Stimulated activated CD8-positive, alpha-beta memory T cell treated with anti-CD3 and anti-CD28 coated beads, Interleukin-2, amount 100 ng/mL, for 48 hours (primary cell): ENCODE measurements at places on chromosomes 2 and 18.

DNA sequence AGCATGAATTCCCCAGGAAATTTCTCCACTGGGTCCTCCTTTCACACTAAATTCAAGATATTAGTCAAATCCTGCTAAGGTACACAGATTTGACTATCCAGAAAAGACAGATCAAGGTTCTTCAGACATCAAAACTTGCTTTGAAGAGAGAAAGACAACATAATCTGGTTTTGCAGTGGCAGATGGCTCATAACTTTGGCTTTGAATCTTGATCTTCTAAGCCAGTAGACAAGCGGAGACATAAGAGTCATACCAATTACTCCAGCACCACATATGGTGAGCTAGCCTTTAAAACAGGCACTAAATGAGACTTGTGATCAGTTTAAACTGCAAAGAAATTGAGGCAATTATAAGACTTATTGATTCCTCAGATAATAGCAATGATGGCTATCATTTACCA lies 29.3 kb downstream of the PDE11A start:
- DNase-seq: no peak

GRCh38 chr2:134218930-134219658 lies 34.8 kb upstream of the MGAT5 start:
- no peak for DNase-seq

- no peak for DNase-seq
Observed at GRCh38 chr2:113698892-113699447, 57.5 kb downstream of the SLC35F5 start.

- DNase-seq: no peak
Observed at GRCh38 chr2:47592381-47592780, 189.4 kb downstream of the MSH2 start.

DNA sequence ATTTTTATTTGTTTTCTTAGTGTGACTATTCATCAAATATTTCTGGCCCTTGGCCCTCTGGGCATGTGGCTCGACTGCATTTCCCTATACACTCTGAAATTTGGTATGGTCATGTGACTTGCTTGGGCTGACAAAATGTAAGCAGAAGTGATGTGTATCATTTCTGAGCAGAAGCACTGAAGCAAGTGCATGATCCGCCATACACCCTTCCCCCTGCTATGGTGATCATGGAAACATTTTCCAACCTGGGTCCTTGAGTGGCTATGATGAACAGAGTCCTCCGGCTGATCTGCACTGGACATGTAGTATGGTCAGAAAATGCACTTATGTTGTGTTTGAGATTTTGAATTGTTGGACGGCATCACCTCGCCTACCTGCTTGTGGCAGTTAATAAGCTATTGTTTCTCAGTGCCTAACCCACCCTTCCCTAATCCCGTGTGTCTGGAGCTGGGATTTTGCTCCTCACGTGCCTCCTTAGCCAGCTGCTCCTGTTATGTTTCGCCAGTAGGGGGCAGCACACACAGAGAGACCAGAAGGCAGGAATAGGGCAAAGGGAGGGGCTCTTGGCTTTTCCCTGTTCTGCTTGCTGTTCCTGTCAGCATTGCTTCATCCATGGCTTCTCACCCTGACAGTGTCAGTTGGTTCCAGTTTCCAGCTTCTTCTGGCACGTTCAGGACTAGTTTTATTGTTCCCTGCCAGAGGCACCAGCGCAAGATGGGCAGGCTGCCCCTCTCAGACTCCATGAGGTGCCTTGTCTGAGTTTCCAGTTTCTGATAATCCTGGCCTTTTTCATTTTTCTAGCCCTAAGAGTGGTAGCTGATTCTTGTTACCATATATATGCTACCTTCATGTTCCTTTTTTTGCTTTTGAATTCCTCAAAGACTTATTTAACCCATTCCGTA lies 207.4 kb downstream of the ARL6IP6 start:
- peak; percentile 37 for DNase-seq

DNA sequence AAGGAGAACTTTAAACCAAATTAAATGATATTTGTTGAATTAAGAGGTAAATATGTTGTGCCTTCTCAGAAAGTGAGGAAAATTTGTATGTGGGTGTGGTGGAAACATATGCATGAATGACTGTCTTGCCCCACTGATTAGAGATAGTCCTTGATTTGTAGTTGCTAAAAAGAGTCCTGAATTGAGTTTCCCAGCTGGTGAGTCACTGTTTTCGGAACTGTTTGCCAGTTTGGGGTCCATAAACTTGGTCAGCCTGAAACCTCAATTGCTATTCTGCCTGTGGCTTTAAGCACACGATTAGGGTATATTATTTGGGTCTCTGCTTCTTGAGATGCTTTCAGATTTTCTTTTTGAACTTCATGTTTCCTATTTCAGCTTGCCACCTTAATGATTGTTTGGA lies 53.3 kb downstream of the PIKFYVE start:
- no peak for DNase-seq

DNA sequence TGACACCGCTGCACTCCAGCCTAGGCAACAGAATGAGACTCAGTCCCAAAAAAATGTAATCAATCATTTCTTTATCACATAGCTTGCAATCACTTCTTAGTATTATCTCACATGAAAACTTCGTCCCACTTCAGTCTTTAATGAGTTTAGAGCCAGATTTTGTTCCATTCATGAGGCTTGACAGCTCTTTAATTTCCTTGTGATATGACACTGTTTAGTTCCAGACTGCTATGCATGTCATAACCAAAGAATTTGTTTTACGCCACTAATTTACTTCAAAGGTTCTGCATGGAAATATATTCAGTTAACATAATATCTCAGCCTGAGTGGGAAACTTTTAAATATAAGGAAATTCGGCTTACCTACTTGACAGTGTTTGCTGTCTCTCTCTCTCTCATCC lies 113.1 kb downstream of the ZNF532 start:
- no peak for DNase-seq

DNA sequence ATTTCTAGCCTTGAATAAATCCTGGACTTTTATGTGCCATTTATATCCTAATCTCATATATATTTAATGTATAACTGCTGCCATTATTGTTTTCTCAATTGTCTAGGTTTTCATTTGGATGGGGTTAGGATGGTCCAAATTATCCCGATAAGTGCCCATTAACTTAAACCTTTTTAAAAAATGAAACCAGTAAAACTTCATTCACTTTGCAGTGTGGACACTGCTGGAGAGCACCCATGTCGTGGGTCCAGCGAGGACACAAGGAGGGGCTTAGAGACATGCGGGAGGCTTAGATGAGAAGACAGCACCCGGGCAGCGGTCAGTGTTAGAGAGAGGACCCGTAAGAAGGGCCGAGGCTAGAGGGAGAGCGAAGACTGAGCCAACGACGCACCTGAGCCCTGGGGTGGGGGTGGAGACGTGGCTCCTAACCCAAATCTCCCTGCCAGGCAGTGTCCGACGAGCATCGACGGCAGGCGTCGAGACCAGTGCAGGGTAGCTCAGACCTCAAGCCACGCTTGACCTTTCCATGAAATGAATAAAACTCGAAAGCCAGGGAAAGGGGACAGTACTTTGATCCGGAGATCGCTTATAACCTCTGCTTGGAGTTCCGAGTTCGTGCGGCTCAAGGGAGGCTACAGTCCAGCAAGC lies 9.0 kb upstream of the EN1 start:
- DNase-seq: no peak

GRCh38 chr2:20439503-20439902 lies 7.4 kb upstream of the RHOB start:
- no peak for DNase-seq

- no peak for DNase-seq
Observed at GRCh38 chr2:10839813-10840212, 27.2 kb upstream of the PDIA6 start.

GRCh38 chr2:132779206-132779721 lies 109.3 kb upstream of the LYPD1 start:
- no peak for DNase-seq

GRCh38 chr2:228600265-228600664 lies 418.8 kb upstream of the SPHKAP start:
- no peak for DNase-seq

GRCh38 chr2:148667113-148667836 lies 22.7 kb downstream of the EPC2 start:
- DNase-seq: no peak

DNA sequence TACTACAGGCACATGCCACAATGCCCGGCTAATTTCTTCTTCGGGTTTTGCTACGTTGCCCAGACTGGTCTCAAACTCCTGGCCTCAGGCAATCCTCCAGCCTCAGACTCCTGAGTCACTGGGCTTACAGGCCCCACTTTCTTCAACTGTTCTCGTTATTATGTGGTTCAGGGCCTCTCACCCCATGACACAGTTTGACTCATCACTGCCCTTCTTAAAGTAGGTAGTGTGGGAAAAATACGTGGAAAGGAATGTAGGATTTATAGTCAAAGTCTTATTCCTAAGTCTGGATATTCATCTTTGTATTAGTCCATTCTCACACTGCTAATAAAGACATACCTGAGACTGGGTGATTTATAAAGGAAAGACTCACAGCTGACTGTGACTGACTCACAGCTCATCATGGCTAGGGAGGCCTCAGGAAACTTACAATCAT lies 19.4 kb downstream of the CENPA start:
- no peak for DNase-seq

GRCh38 chr2:98710734-98711133 lies 20.2 kb downstream of the MGAT4A start:
- DNase-seq: no peak

DNA sequence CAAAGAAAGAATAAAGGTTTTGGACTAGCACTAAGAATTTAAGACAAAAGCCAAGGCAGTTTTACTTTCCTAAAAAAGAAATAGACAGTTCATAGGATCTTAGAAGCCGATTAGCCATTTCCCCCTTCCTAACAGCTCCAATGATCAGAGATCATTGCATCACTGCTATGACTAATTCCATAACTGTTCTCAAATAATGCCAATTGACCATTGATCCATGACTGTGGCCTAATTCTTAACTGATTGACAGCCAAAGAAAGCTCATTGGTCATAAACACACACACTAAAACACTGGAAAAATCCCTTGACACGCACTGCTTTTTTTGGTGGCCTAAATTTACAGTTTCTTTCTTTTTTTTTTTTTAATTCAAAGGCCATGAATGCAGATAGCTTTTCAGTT lies 345.0 kb upstream of the ACVR2A start:
- no peak for DNase-seq

DNA sequence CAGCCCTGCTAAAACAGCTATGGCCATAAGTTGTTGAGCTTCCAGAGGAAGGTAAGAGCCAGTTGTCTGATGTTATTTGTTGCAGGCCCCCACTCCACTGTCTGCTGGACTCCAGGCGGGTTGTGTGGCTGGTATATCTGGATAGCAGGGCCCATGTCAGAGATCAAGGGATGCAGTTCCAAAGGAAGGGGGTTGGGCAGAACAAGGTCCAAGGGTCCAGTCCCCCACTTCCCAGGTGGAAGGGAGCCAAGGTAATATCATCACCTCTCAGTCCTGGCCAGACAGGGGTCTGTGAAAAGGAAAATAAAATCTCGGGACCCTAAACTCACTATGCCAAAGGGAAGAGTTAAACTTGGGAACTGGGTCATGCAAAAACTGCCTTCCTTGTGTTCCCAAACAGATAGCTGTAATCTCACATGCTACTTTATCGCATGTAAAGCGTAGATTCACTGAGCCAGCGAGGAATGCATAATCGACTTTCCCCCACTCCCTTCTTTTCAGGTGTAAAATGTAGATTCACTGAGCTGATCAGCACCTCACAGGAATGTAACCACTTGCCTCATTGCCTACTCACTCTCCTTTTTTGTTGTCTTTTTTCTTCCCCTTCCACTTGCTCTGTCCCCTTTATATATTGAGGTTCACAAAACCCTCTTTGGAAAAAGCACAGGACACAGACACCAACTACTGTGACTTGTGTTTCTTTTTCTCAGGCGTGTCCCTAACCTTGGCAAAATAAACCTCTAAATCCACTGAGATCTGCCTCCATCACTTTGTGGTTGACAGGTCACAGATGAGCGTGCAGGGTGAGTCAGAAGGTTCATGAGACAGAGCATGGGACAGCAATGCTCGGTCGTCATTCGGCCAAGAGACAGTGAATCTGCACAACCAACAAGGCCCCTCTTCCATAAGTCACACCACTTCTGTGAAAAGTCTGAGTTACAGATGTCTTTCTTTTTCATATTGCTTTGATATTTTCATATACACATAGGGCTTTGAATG lies 255.3 kb upstream of the SIX2 start:
- peak; percentile 5 for DNase-seq

DNA sequence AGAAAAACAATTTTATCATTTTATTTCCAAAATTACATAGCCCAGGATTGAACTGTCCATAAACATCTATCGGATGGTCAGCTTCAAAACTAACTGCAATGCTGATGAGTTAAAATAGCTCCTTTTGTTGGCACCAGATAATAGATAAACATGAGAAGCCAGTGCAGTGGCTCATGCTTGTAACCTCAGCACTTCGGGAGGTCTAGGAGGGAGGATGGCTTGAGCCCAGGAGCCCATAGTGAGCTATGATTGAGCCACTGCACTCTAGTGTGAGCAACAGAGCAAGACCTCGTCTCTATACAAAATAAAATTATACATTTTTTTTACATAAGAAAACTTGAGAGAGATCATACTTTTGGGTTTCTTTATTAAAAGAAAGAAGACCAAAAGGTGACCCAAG lies 34.6 kb upstream of the IMPA2 start:
- DNase-seq: no peak

DNA sequence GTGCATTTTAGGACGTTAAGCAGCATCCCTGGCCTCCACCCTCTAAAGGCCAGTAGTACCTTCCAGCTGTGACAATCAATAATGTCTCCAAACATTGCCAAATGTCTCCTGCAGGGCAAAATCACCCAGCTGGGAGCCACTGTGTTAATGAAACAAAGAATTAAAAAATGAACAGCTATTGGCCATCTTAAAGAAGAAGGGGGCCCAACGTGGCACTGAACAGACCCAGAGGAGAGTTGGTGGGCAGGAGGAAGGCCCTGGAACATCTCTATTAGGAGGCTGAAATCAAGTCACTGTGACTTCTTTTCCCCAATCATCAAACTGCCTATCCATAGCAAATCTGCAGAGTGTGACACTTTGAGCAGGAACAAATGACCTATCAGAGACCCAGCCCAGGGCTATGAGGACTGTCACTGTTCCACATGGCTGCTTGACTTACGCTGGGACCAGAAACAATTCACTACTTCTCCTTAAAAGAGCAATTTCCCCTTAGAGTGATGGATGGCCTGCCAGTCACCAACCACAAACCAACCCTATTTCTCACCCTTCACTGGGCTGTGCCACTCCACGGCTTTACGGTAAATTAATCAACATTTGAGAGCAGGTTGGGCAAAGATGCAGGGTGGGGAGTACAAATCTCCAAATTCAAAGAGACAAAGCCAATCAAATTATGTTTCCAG lies 35.2 kb upstream of the TEX51 start:
- DNase-seq: no peak

DNA sequence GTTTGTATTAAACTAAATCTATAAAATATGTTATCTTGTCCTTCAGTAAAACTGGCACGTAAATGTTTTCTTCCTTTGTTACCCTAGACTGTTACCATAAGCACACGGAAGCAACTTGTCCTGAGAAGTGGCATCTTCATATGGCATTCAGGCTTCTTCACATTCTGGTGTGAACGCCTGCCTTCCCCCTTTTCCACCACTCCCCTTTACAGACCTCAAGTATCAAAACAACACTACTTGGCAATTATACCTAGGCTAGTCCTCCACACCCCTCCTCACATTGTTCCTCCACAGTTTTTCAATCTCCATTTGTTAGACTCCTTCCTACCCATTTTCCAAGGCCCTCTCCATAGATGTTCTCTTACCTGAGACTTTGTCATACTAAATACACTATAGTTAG lies 2.9 kb downstream of the MEX3C start:
- no peak for DNase-seq
